ENCODE measurements at places on chromosomes 5 and 9. TPM values are rescaled to one million over a fixed set of nuclear protein-coding genes. Genes with fewer than 3 reads are reported as not detected.

Gene TLR4
- 8.5 TPM for total RNA-seq

Gene DDX4
- not detected for total RNA-seq

Gene TSLP
- total RNA-seq, result 0.58 TPM

- no peaks in the 10 kb centered on the region for H3K4me1 ChIP-seq
- no peaks in the 10 kb centered on the region for H3K27me3 ChIP-seq
- H3K4me3 ChIP-seq, result no peak overlapping the region
- H3K36me3 ChIP-seq, result no peaks in the 10 kb centered on the region
These were observed 79.8 kb downstream of the CFAP95 start for GRCh38 chr9:69900406-69900805.

GRCh38 chr5:15575666-15576065, 75.7 kb downstream of the FBXL7 start:
- H3K27me3 ChIP-seq, result no peaks in the 10 kb centered on the region
- DNase-seq, result no peak
- H3K4me3 ChIP-seq, result no peak overlapping the region
- no peak overlapping the region for H3K27ac ChIP-seq
- no peaks in the 10 kb centered on the region for H3K36me3 ChIP-seq
- H3K4me1 ChIP-seq, result peaks cover 5% of the 10 kb centered on the region

Gene GOLPH3
- 77.8 TPM for total RNA-seq
